WTC11 (cell line): ENCODE measurements at places on chromosomes 1 and 21. TPM values are rescaled to one million over a fixed set of nuclear protein-coding genes. Genes with fewer than 3 reads are reported as not detected.

DNA sequence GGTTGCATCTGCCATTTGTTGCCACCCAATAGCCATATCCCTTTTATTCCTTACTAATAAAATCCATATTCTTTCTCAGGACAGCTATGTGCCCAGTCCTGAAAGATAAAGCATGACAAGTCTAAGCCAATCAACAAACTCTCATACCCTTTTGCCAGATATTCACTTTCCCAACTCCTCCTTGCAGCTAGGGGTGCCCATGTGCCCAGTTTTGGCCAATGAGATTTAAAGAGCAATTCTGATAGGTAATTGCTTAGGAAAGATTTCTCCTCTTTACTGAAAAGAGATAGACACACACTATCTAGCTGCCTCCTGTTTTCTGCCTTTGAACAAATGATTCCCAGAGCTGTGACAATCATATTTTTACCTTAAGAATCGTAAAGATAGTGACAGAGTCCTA, 55.1 kb upstream of the LRRC8D start:
- H3K27ac ChIP-seq: no peak overlapping the region
- no peak for DNase-seq
- H3K4me1 ChIP-seq: peaks cover 10% of the 10 kb centered on the region
- H3K36me3 ChIP-seq: no peaks in the 10 kb centered on the region
- no peak overlapping the region for H3K4me3 ChIP-seq

- peaks cover 5% of the 10 kb centered on the region for H3K36me3 ChIP-seq
- H3K4me3 ChIP-seq: no peak overlapping the region
- H3K4me1 ChIP-seq: no peaks in the 10 kb centered on the region
- peaks cover 25% of the 10 kb centered on the region for H3K27me3 ChIP-seq
Measured at GRCh38 chr1:19859876-19860275, 22.3 kb upstream of the OTUD3 start.

- peaks cover 59% of the 10 kb centered on the region for H3K27me3 ChIP-seq
- peak overlapping the region; percentile 89 for H3K4me3 ChIP-seq
- no peaks in the 10 kb centered on the region for H3K36me3 ChIP-seq
- H3K27ac ChIP-seq: no peak overlapping the region
- peak; percentile 80 for DNase-seq
- H3K4me1 ChIP-seq: peaks cover 28% of the 10 kb centered on the region
Measured at GRCh38 chr1:98053471-98054366, 132.9 kb upstream of the DPYD start.

GRCh38 chr1:174871886-174872285, 127.9 kb upstream of the CACYBP start:
- H3K36me3 ChIP-seq: peaks cover 9% of the 10 kb centered on the region
- no peak for DNase-seq
- H3K27ac ChIP-seq: peak overlapping the region; percentile 99
- H3K27me3 ChIP-seq: no peaks in the 10 kb centered on the region
- peaks cover 47% of the 10 kb centered on the region for H3K4me1 ChIP-seq

- DNase-seq: no peak
- no peak overlapping the region for H3K4me3 ChIP-seq
- H3K36me3 ChIP-seq: no peaks in the 10 kb centered on the region
- H3K27ac ChIP-seq: peak overlapping the region; percentile 20; the same call in 1 of the 2 replicates
- no peaks in the 10 kb centered on the region for H3K27me3 ChIP-seq
Measured at GRCh38 chr1:43769350-43769908, 62.1 kb downstream of the ST3GAL3 start.

- H3K27ac ChIP-seq: no peak within 1 kb of the TSS
- H3K36me3 ChIP-seq: no peaks in the 10 kb centered on the region
- DNase-seq: peak; percentile 70
- H3K4me3 ChIP-seq: no peak within 1 kb of the TSS
- H3K4me1 ChIP-seq: peaks cover 24% of the 10 kb centered on the region
- no peaks in the 10 kb centered on the region for H3K27me3 ChIP-seq
Measured at GRCh38 chr1:17248781-17249180, at the start of gene PADI3. TSS of gene PADI3 (plus strand) at chr1:17249098. CDS start at chr1:17249138, 40 bp downstream.

DNA sequence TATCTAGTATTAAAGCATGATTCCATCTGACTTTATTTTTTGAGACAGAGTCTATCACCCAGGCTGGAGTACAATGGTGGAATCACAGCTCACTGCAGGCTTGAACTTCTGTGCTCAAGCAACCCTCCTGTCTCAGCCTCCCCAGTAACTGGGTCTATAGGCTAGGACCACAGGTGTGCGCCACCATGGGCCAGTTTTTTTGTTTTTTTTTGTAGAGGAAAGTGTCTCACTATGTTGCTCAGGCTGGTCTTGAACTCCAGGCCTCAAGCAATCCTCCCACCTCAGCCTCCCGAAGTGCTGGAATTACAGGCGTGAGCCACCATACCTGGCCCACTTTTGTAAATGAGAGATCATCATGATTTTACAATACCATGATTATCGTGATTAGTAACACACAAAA, 9.2 kb downstream of the PPP1R15B start:
- DNase-seq: no peak
- no peak overlapping the region for H3K27ac ChIP-seq
- H3K4me3 ChIP-seq: no peak overlapping the region
- peaks cover 24% of the 10 kb centered on the region for H3K36me3 ChIP-seq

- peaks cover 14% of the 10 kb centered on the region; the same call in 1 of the 2 replicates for H3K36me3 ChIP-seq
- peaks cover 22% of the 10 kb centered on the region for H3K4me1 ChIP-seq
- DNase-seq: no peak
- H3K27me3 ChIP-seq: peaks cover 4% of the 10 kb centered on the region; the same call in 1 of the 2 replicates
Measured at GRCh38 chr1:14699620-14700019, 101.1 kb downstream of the KAZN start.

DNA sequence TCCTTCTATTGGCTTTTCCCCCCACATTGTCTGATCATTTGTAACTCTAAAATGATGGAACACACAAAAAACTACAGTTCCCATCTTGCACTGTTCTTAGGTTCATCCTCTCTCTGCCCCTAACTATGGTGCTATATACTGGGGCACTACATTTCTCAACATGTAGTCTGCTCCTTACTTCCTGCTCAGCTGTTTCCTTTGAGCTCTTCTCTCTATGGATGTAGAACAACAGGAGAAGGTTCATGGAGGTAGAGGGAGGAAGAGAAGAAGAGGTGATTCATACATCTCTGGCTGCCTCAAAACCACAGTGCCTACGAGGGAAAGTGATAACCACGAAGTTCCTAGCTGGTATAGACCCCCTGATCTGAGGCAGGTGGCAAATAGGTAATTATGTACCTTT, 7.0 kb upstream of the C1orf146 start:
- no peak for DNase-seq
- H3K27ac ChIP-seq: no peak overlapping the region
- H3K36me3 ChIP-seq: no peaks in the 10 kb centered on the region

DNA sequence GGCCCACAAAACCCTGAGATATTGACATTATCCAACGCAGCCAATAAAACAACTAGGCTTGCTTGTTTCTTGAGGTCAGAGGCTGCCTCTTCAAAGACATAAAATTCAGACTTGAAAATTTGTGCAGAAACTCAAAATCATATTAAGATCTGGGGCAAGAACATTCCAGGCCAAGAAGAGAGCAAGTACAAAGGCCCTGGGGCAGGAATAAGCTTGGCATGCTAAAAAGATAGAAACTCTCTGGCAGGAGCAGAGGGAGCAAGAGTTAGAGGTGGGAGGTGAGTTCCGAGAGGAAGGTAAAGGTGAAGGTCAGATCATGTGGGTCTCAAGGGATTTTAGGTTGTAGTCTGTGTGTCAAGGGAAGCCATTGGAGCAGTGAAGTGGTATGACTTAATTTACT, 8.8 kb upstream of the IGSF3 start:
- H3K36me3 ChIP-seq: no peaks in the 10 kb centered on the region
- DNase-seq: no peak
- H3K4me1 ChIP-seq: peaks cover 8% of the 10 kb centered on the region; the same call in 1 of the 2 replicates
- H3K27ac ChIP-seq: no peak overlapping the region
- H3K27me3 ChIP-seq: peaks cover 7% of the 10 kb centered on the region

- no peak overlapping the region for H3K4me3 ChIP-seq
- no peak overlapping the region for H3K27ac ChIP-seq
- no peaks in the 10 kb centered on the region for H3K4me1 ChIP-seq
- no peaks in the 10 kb centered on the region; the same call in 1 of the 2 replicates for H3K27me3 ChIP-seq
Measured at GRCh38 chr1:183600634-183601033, 10.4 kb upstream of the NCF2 start.

GRCh38 chr1:149978547-149979023, 31.9 kb downstream of the OTUD7B start:
- no peak for DNase-seq
- H3K4me3 ChIP-seq: no peak overlapping the region
- H3K27ac ChIP-seq: peak overlapping the region; percentile 68; the same call in 1 of the 2 replicates
- H3K4me1 ChIP-seq: no peaks in the 10 kb centered on the region; the same call in 1 of the 2 replicates
- H3K27me3 ChIP-seq: no peaks in the 10 kb centered on the region
- H3K36me3 ChIP-seq: peaks cover 20% of the 10 kb centered on the region

DNA sequence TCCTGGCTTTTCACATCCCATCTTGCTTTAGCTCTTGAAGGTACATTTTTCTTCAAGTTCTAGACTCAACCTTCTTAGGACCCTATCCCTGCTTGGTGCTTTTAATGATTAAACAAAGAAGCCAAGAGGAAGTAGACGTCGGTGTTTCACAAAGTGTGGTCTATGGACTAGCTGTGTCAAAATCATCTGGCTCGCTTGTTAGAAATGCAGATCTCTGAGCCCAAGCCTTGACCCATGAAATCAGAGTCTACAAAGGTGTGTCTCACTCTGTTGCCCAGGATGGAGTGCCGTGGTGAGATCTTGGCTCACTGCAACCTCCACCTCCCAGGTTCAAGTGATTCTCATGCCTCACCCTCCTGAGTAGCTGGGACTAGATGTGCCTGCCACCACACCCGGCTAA, 295.5 kb upstream of the KAZN start:
- peaks cover 37% of the 10 kb centered on the region for H3K27me3 ChIP-seq
- no peaks in the 10 kb centered on the region for H3K36me3 ChIP-seq
- H3K4me1 ChIP-seq: no peaks in the 10 kb centered on the region

DNA sequence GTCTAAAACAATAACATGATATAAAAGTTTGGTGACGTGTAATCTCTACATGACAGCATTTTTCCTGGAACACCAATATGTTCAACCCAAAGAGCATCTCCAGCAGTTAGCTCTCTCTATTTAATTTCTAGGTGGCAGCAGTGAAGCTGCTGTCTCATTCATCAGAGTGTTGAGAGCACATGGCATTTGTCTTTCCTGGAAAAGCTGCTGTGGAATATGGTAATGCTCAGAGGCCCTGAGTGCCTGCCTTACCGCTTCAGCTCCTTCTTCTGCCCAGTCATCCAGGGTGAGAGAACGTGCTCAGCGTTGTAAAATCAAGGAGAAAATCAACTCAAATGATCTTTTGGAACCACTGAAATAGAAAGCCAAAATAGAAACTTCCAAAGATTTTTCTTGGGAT, 640.7 kb downstream of the ADGRL2 start:
- no peak for DNase-seq
- H3K27me3 ChIP-seq: no peaks in the 10 kb centered on the region
- no peak overlapping the region for H3K27ac ChIP-seq
- no peaks in the 10 kb centered on the region for H3K4me1 ChIP-seq
- H3K36me3 ChIP-seq: no peaks in the 10 kb centered on the region

- no peak overlapping the region for H3K4me3 ChIP-seq
- H3K27me3 ChIP-seq: peaks cover 4% of the 10 kb centered on the region; the same call in 1 of the 2 replicates
- H3K36me3 ChIP-seq: no peaks in the 10 kb centered on the region
- H3K27ac ChIP-seq: no peak overlapping the region
- H3K4me1 ChIP-seq: peaks cover 49% of the 10 kb centered on the region
Measured at GRCh38 chr1:94093396-94093795, 27.6 kb downstream of the ABCA4 start.

GRCh38 chr1:229572286-229572685, 13.8 kb upstream of the ABCB10 start:
- no peak for DNase-seq
- H3K4me1 ChIP-seq: no peaks in the 10 kb centered on the region
- H3K27me3 ChIP-seq: no peaks in the 10 kb centered on the region; the same call in 1 of the 2 replicates

GRCh38 chr1:76769911-76770310, 97.4 kb upstream of the ST6GALNAC5 start:
- no peak for DNase-seq
- peaks cover 12% of the 10 kb centered on the region for H3K4me1 ChIP-seq
- no peaks in the 10 kb centered on the region for H3K36me3 ChIP-seq

GRCh38 chr1:11860587-11860986, 1.8 kb upstream of the NPPB start:
- H3K4me3 ChIP-seq: no peak overlapping the region
- H3K36me3 ChIP-seq: no peaks in the 10 kb centered on the region
- no peak overlapping the region for H3K27ac ChIP-seq
- H3K4me1 ChIP-seq: no peaks in the 10 kb centered on the region
- no peak for DNase-seq
- peaks cover 46% of the 10 kb centered on the region for H3K27me3 ChIP-seq

- no peak overlapping the region for H3K4me3 ChIP-seq
- DNase-seq: no peak
- H3K36me3 ChIP-seq: peaks cover 43% of the 10 kb centered on the region
- H3K27ac ChIP-seq: no peak overlapping the region
- H3K4me1 ChIP-seq: peaks cover 11% of the 10 kb centered on the region
Measured at GRCh38 chr1:17662786-17663185, 92.3 kb upstream of the ACTL8 start.

DNA sequence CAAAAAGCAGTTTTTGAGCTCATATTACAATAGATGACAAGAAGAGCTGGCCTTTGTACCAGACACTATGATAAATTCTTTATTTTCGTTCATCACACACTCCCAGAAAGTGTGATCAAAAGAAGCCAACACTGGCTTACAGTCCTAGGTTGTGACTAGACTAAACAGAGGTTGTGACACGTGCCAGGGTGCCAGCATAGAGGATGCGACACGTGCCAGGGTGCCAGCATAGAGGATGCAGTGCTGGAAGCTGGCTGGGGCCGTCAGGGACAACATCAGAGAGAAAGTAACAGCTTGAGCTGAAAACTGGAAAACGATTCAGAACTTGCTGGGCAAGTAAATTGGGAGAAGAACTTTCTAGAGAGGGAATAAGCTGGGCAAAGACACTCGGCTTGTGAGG, 2.2 kb downstream of the MTARC1 start:
- peaks cover 26% of the 10 kb centered on the region for H3K4me1 ChIP-seq
- H3K4me3 ChIP-seq: no peak overlapping the region
- peaks cover 3% of the 10 kb centered on the region; the same call in 1 of the 2 replicates for H3K27me3 ChIP-seq
- H3K27ac ChIP-seq: no peak overlapping the region
- DNase-seq: no peak

GRCh38 chr21:42286416-42286815, 28.8 kb downstream of the TFF3 start:
- no peaks in the 10 kb centered on the region for H3K4me1 ChIP-seq
- peaks cover 13% of the 10 kb centered on the region for H3K36me3 ChIP-seq
- H3K27ac ChIP-seq: no peak overlapping the region
- H3K27me3 ChIP-seq: no peaks in the 10 kb centered on the region
- H3K4me3 ChIP-seq: no peak overlapping the region

GRCh38 chr1:197180252-197180878, 33.9 kb upstream of the ASPM start:
- peaks cover 23% of the 10 kb centered on the region for H3K36me3 ChIP-seq
- H3K27me3 ChIP-seq: no peaks in the 10 kb centered on the region
- no peaks in the 10 kb centered on the region for H3K4me1 ChIP-seq
- H3K27ac ChIP-seq: no peak overlapping the region
- no peak for DNase-seq

Gene SLC9C2
- not detected in 3 replicates for total RNA-seq

Gene CFH
- total RNA-seq: 0.17 to 0.44 TPM (median 0.34 TPM) in 3 replicates

Gene CLEC20A
- total RNA-seq: not detected in 3 replicates

Gene SAMD11
- total RNA-seq: 1.7 to 2.7 TPM (median 2.3 TPM) in 3 replicates

Gene TOR1AIP2
- total RNA-seq: 57.1 to 58.0 TPM (median 57.2 TPM) in 3 replicates

Gene KCNJ9
- total RNA-seq: 0.09 to 0.14 TPM in 2 of 3 replicates, not detected in the other

Gene NPR1
- 13.2 to 16.5 TPM (median 15.9 TPM) in 3 replicates for total RNA-seq

Gene KRTAP7-1
- total RNA-seq: not detected in 3 replicates

Gene FAM163A
- 0.07 to 0.09 TPM (median 0.07 TPM) in 3 replicates for total RNA-seq

Gene POU3F1
- 18.9 to 22.4 TPM (median 20.9 TPM) in 3 replicates for total RNA-seq

Gene LRRC7
- total RNA-seq: not detected in 3 replicates
